ENCODE measurements at places on chromosomes 1 and 21.

DNA sequence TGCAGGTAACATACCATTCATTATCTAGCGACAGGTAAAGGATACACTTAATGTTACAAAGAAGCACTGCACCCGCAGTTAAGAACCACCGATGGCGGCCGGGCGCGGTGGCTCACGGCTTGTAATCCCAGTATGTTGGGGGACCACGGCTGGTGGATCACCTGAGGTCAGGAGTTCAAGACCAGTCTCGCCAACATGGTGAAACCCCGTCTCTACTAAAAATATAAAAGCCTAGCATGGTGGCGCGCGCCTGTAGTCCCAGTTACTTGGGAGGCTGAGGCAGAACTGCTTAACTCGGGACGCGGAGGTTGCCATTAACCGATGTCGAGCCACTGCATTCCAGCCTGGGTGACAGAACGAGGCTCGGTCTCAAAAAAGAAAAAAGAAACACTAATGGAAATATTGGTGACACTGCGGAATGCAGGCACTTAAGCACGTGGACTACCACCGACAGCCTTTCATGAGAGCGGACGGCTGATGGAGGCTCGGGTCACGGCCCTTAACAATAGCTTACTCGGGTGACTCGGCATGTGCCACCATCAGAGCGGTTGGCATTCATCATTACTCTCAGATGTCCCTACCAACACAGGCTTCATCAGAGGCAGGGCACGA lies 542 bp downstream of the GAS5 start:
- DNase-seq, result no peak

DNA sequence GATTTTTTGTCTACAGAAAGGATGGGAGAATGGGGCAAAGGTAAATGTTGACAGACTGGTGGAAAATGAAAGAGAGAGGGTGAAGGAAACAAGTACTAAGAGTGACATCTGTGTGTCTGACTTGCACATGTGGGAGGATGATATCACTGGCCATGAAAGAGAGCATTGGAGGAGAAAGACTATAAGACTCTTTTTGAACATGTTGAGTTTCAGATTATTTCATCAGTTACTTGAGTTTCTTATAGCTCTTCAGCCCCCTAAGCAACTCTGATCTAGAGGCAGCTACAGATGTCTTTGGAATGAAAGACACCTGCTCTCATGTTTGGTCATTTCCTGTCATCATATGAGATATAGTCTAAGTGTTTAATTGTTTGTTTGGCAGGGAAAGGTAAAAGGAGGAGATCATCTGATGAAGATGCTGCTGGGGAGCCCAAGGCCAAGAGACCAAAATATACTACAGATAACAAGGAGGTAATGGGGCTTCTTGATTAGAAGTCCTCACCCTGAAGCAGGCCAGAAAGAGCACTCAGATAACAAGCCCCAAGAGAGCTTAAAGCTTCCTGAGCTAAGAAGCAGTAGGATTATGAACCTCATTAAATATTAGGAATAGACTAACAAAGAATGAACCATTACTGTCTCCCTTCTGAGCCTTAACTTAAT lies 4.5 kb downstream of the POLR3C start:
- no peak for DNase-seq

GRCh38 chr21:39513735-39514134 lies 62.0 kb downstream of the SH3BGR start:
- DNase-seq, result no peak

DNA sequence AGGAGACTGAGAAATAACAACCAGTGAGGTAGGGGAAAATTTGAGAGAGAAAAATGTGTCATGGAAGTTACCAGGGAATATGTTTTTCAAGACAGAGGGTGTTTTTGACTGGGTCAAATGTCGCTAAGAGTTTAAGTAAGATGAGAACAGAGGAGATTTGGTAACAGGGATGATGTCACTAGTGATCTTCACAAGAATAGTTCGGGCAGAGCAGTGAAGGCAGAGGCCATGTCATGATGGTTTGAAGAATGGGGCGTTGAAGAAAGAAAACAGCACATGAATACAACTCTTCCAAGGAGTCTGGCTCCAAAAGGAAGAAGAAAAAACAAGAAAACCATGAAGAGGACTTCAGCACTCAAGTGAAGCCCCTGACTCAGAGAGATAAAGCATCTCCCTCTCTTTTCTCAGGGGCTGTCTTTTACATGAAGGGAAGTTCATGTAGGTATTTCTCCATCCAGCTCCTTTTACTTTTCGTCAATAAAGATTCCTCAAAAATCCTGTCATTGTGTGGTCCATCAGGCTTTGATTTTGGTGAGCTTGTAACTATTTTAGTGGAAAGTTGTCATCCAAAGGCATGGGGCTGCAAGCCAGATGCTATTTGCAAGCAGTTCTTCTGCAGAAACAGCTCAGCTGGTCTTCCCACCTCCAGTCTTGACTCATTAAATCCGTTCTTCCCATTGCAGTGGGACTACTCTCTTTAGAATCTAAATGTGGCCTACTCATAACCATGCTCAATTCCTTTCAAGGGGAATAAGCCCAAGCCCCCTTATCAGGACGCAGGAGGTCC lies 397.3 kb downstream of the LMX1A start:
- DNase-seq, result no peak

GRCh38 chr1:57324388-57324787 lies 99.5 kb downstream of the DAB1 start:
- DNase-seq, result no peak

DNA sequence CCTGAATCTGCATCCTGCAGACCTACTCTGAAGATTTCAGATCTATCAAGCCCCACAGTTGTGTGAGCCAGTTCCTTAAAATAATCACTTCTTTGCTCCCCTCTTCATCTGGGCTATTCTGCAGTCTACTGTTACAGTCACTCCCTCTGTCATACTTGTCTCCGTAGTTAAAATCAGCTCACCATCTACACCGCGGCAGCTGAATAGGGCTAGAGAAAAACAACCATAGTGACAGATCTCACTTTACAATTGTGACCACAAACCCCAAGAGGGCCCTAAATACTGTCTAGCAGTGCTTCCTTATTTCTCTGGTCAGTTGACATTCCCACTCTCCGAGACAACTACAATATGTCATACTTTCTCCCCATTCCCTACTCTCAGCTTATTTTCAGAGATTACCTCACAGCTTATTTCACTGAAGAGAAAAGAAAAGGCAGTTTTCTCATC lies 12.9 kb downstream of the DESI2 start:
- DNase-seq, result peak; percentile 86

DNA sequence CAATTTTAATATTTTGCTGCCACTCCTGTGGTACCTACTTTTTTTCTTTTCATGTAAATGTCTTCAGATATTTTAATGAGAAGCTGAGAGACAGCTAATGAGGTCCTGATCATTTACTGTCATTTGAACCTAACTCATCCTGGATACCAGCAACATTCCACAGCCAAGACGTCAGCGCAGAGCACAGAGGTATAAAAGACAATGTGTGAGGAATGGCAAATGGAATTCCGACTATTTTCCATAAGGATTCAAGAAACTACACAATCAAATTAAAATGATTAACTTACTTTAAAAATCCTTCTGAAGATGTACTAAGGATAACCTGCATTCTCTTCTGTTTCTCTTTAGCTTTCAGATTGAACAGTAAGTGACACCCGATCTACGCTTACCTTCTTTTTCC lies 38.8 kb downstream of the HEATR1 start:
- peak; percentile 4 for DNase-seq

DNA sequence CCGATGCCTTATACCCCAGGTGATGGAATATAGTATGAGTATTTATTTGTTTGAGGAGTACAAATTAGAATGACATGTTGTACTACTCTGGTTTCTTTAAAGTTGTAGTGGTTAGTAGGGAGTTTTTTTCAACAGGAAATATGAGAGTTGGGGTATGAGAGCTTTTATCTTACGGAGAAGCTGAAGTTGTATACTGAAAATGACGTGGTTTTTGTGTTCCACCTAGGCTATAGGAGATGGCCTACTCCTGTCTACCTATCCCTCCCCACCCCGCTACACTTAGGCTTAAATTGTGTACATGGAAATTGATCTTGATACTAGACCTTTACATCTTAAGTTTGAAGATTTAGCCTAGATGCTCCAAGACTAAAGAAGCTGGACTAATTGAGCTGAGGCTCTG lies 6.8 kb upstream of the HAX1 start:
- no peak for DNase-seq

- no peak for DNase-seq
Observed at GRCh38 chr1:26827663-26828062, 1.2 kb downstream of the ZDHHC18 start.

- DNase-seq, result peak; percentile 91
Observed at GRCh38 chr21:28336314-28336713, 656.4 kb downstream of the LTN1 start.

DNA sequence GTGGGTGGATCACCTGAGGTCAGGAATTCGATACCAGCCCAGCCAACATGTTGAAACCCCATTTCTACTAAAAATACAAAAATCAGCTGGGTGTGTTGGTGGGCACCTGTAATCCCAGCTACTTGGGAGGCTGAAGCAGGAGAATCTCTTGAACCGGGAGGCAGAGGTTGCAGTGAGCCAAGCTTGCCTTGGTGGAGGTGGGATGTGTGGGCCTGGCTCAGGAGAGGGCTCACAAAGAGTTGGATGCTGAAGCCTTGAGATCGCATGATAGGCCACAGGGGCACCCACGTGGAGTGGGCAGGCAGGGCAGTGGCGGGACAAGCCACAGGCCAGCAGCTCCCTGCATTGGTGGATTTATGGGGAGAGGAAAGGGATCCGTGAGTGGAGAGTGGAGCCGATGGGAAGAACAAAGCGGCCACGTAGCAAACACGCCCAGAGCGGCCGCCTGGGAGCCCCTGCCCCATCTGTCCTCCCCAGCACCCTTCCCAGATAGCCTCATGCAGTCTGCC lies 4.4 kb downstream of the THAP3 start:
- no peak for DNase-seq

- peak; percentile 2 for DNase-seq
Observed at GRCh38 chr1:91400133-91400725, 4.4 kb downstream of the HFM1 start.

Data from fibroblast of skin of right quadriceps (primary cell).